ENCODE measurements at places on chromosomes 2 and 18.

- no peak for DNase-seq
Observed at GRCh38 chr18:840516-840915, 28.5 kb upstream of the YES1 start.

DNA sequence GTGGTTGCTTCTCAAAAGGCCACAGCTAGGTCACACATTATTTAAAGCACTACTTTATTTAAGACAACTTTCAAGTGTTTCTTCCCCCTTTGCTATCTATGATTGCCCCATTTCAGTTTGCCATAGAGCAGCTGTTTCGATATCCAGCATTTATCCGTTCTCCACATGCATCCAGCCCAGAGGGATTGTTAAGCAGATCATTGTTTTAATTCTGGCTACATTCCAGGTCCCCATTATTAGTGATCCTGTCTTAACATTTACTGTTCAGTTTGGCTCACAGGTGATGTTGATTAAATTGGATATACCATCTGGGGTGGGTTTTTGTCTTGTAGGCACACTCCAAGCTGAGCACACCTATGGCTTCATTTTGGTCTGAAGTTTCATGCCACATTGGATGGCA lies 638.7 kb downstream of the ZEB2 start:
- no peak for DNase-seq

GRCh38 chr2:199364153-199364552 lies 93.6 kb downstream of the SATB2 start:
- DNase-seq: no peak

DNA sequence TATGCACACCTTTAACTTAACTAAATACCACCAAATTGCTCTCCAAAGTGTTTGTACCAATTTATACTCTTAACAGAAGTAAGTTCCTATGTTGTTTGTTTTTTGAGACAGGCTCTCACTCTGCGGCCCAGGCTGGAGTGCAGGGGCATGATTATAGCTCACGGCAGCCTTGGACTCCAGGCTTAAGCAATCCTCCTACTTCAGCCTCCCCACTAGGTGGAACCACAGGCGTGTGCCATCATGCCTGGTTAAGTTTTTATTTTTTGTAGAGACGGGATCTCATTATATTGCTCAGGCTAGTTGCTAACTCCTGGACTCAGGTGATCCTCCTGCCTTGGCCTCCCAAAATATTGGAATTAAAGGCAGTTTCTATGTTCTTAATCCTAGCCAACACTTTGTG lies 13.1 kb upstream of the NAB1 start:
- peak; percentile 9 for DNase-seq

DNA sequence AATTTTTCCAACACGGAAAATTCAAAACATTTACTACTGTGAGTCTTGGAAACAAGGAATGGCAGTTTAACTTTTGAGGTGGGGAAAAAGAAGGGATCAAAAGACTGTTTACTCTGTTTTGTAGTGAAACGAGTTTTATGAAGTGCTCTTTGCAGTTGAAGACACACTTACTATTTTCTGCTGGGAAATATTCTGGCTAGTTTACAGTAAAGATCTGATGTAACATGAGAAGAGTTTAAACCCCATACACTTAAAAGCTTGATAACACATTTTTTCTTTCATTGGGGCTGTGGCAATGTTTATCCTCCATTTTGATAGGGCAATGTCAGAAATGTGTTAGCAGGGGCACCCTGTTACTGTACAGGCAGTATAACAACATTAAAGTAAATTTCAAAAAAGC lies 124.9 kb upstream of the SMAD7 start:
- no peak for DNase-seq

DNA sequence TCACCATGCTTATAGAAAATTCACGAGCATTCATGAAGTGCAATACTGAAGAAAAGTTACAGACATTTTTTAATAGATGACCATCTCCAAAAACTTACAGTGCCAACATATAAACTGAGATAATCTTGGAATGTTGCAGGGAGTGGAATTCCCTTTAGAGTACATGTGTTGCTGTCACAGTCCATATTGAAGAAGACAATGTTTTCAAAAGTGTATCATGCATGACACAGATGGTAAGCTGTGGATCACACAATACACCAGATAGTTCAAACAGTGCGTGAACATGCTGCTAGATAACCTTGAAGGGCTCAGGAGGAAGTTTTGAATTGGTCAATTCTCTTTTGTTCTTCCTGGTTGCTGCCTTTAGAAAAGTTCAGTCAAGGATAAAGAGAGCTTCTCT lies 1644.3 kb upstream of the NXPH2 start:
- no peak for DNase-seq

- no peak for DNase-seq
Observed at GRCh38 chr2:39781697-39782096, 2.6 kb upstream of the THUMPD2 start.

- no peak for DNase-seq
Observed at GRCh38 chr2:128323555-128323931, 4.9 kb upstream of the HS6ST1 start.

DNA sequence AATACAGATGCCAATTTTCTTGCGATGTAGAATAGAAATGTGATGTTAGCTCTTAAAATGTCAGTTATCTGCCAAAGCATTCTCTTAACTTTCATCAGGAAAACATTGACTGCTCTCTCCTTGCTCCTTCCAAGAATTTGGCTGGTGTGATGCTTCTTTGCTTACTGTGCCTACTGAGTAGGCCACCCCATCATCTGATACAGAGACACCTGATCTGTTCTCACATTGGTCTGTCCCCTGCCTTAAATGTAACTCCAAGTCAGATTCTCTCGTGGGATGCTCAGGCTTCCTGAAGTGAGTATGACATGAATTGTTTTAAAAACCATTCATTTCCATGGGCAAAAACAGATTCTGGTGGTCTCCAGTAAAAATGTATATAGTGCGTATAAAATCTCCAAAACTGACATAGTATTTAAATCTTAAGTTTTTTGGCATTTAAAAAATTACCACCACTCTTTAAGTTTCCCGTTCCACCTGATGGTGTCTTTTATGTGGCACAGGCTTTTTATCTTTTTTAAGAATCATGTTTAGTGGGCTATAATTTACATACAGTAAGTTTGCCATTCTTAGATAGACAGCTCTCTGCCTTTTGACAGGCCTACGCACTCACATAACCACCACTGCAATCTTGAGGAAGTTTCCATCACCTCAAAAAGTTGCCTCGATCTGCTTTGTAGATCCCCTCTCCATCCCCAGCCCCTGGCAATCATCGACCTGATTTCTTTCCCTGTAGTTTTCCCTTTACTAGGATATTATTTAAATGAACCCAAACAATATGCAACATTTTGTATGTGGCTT lies 36.6 kb downstream of the UBE2F start:
- DNase-seq: peak; percentile 38

DNA sequence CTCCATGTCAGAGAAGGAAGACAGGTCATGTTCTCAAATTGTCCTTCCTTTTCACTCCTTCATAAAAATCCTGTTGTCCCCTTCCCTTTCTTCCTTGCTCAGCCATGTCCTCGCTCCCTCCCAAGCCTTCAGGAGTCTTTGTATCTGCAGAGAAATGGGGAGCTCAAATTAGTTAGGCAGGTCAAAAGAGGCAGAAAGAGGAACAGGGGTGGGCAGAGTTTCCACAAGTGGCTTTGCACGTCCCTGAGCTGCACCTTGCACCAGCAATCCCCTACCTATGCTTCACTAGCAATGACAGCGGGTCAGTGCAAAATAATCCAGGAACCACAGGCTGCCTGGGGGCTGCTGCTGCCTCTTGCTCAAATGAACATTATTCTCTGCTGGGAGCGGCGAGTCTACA lies 152.1 kb upstream of the ITGA6 start:
- DNase-seq: no peak

DNA sequence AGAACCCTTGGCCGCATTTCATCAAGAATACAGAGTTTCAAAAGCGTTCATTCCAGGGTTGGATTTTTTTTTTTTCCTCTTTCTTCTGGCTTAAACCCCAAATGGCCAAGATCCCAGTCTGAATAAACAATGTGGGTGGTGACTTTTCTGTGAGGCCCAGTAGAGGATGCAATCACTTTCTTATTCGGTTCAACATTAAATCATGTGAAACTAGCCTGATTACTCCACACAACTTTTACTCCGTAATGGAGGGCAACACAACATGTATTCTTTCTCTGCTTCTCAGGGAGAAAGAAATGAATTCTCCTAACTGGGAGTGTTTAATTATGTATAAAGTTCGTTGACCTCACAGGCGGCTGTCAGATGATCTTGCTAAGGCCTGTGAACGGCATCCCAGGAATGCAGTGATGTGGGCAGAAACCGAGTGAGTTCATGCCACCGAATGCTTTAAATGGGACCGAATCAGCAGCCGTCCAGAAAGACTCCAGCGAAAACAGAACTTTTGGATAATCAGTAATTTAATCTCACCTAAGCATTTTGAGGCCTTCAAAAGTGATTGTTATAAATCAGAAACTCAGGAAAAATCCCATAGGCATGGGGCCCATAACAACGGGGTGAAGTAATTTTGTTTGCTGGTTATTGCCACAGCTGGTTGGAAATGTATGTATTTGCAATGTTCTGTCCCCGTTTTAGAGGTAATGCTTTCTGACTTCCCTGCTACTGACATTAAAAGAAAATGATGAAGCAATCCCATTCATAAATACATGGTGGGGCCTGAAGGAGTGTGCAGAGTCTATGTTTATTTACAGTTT lies 81.5 kb downstream of the BCL2 start:
- no peak for DNase-seq

DNA sequence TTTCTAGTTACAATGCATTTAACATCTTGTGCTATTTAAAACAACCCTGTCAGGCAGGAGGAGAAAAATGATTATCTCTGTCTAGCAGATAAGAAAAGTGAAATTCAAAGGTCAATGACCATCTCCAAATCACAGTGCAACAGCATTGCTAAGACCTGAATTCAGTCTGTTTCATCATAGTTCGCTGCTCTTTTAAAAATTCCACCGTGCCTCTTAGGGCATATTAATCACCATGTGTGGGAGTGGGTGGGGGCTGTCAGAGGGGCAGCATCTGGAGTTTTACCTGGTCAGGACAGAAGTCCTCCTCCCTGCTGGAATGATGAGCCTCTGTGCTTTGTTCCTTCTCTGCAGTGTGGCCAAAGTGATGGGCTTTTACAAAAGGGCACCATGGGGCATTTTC lies 418.7 kb upstream of the RGPD4 start:
- DNase-seq: no peak

GRCh38 chr2:137872577-137872976 lies 91.7 kb upstream of the HNMT start:
- DNase-seq: no peak

- DNase-seq: no peak
Observed at GRCh38 chr2:133849341-133849740, 281.1 kb upstream of the NCKAP5 start.

GRCh38 chr2:143241403-143242088 lies 112.3 kb downstream of the ARHGAP15 start:
- DNase-seq: no peak

GRCh38 chr2:176138923-176139660 lies 9.6 kb downstream of the HOXD8 start:
- no peak for DNase-seq

DNA sequence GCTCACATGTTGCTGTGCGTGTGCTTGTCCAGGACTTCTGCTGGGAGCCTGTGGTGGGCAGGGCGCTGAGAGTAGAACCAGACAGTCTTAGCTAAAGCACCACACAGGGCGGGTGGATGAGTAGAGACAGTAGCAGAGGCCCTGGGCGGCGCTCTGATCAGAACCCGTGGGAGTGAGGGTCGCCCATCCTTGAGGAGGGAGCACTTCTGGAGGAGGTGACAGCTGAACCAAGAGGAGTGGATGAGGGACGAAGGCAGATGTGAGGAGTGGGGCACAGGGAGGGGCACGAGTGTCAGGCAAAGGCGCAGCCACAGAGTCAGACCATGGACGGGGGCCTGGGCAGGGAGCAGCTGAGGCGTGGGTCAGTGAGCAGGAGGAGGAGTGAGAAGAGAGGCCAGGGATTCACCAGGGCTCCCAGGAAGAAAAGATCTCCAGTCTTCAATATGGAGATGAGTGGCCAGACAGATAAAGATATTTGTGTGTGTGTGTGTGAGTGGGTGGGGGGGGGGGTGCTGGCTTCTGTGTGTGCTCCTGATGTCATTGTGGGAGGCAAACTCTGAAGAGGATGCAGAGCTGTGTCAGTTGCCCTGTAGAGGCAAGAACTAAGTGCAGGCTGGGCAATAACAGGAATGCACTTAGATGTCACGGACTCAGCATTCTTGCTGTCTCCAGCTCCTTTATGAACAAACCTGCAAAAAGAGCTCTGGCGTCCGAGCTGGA lies 79.6 kb downstream of the TPO start:
- no peak for DNase-seq
